Hematopoietic multipotent progenitor cell treated with erythropoietin and hydrocortisone succinate and interleukin-3 and kit ligand, for 8 days (in vitro differentiated cells): ENCODE measurements at places on chromosomes 5 and 9.

- DNase-seq: no peak
These were observed 9.5 kb downstream of the PRRC2B start for GRCh38 chr9:131403493-131403773.

- peak; percentile 41 for DNase-seq
These were observed 39.9 kb downstream of the FNIP1 start for GRCh38 chr5:131756942-131757341.

DNA sequence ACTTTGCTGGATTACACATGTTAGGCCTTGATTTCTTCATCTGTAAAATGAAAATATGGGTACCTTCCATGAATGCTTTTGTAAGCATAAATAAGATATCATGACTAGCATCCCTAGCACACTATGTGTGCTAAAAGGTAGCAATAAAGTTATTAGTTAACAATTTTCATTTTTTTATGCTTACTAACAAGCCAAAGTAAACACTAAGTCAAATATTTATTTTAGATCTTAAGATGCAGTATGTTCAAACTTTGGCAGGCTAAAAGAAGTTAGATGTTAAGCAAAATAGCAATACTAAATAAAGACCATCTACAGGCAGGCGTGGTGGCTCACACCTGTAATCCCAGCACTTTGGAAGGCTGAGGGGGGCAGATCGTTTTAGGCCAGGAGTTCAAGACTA lies 169.1 kb downstream of the BNC2 start:
- no peak for DNase-seq

GRCh38 chr9:1083325-1083913 lies 33.3 kb downstream of the DMRT2 start:
- DNase-seq: no peak

DNA sequence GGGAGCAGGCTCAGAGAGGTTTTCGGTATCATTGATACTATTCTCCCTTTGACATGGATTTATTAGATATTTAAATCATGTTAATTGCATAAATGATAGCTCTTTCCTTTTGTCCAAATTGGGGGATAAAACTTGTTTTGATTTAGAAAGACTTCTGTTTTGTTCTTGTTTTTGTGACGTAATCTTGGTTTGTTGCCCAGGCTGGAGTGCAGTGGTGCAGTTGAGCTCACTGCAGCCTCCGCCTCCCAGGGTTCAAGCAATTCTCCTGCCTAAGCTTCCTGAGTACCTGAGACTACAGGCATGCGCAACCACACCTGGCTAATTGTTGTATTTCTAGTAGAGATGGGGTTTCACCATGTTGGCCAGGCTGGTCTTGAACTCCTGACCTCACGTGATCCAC lies 7.1 kb downstream of the MAT2B start:
- DNase-seq: no peak

DNA sequence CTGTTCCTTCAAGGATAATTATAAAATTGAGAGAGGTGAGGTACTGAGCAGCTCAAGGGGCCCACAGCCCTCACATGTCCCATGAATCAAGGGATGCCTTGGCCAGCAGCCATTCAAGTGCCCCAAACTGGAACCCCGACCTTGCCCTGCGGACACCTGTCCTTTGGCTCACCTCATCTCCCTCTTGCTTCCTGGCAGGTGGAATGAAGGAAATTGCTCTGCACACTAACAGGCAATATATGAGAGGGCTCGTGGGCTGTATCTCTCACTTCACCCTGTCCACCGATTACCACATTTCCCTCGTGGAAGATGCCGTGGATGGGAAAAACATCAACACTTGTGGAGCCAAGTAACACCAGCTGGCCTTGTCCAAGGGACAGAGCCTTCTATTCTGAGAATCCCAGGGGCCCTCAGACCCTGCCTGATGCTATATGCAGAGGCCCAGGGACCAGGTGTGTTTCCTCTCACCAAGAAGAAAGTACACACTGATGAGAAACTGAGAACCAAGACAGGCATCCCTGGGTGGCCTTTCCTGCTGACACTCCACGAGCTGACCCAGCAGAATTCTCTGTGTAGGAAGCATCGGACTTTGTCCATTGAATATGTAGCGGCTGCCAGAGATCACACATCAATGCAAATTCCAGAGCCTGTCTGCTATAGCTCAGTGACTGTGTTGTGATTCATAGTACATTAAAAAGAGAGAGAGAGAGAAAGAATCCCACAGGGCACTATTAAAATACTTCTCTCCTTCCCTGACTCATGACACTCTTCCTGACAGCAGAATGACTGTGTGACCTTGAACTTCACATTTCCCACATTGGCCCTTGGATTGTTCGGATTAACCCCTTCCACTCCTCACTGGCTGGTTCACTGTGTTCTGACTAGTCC lies 92.6 kb downstream of the LIFR start:
- DNase-seq: no peak

GRCh38 chr5:32168460-32169033 lies 5.6 kb downstream of the GOLPH3 start:
- DNase-seq: no peak

- no peak for DNase-seq
These were observed 138.1 kb downstream of the NXNL2 start for GRCh38 chr9:88672874-88673689.

DNA sequence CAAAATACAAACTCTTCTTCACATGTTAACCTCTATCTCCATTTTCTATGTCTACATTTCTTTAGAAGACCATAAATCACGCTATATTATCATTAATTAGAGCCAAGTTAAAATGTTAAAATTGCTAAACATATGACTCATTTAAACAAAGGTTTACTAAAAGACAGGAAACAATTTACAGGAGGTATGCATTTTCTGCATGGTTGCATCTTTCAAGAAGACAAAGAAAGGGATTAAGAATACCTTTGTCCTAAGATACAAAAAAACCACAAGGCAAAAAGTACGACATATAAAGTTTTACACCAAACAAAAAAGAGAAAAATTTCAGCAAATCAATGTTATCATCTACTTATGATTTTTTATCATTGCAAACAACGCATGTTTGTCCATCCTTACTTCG lies 324.4 kb downstream of the PDE4D start:
- no peak for DNase-seq

- no peak for DNase-seq
These were observed 201.7 kb upstream of the PTGER4 start for GRCh38 chr5:40477856-40478546.

DNA sequence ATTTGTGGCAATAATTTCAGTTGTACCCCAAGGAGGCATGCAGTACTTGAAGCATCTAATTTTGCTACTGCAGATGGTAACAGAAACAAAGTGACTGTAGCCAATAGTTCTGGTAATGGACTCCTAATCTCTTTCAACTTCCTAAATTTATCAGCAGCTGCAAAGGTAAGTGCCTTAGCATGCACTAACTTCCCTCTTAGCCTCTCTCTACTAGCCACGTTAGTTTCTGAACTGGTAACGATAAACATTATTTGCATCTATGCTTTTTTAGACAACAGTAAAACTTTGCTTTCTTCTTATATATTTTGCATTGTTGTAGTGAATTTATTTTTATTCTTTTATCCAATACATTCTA lies 6.2 kb upstream of the CKS2 start:
- DNase-seq: no peak

- no peak for DNase-seq
These were observed 781 bp upstream of the COL23A1 start for GRCh38 chr5:178590924-178591423.

- DNase-seq: no peak
These were observed 12.7 kb downstream of the SHC3 start for GRCh38 chr9:89165880-89166279.

- DNase-seq: peak; percentile 52
These were observed 13.9 kb downstream of the SUSD3 start for GRCh38 chr9:93072383-93072795.
